Mesothelial cell of epicardium (in vitro differentiated cells): ENCODE measurements at places on chromosomes 2 and 18. TPM values are rescaled to one million over a fixed set of nuclear protein-coding genes. Genes with fewer than 3 reads are reported as not detected.

- H3K27me3 ChIP-seq: no peaks in the 10 kb centered on the region
- H3K4me1 ChIP-seq: peaks cover 44% of the 10 kb centered on the region
- peaks cover 3% of the 10 kb centered on the region for H3K36me3 ChIP-seq
- H3K4me3 ChIP-seq: no peak overlapping the region
These were observed 25.0 kb upstream of the MAP3K20 start for GRCh38 chr2:173050684-173051083.

DNA sequence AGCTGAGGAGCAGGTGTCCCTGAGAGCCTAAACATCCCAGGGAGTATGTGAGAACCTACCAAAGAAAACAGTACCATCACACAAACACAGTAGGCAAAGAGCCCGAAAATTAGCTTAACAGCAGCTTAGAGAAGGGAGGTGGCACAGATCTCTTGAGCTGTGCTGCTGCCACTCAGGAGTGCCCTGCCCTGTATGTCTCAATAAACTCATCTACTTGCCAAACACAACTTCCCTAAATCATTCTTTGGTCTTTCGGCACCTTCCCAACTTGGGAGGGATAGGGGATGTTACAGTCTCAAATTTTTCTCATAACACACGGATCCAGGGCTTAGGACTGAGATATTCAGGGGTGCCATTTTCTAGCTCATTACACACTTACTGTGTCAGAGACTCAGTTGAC is 45.3 kb upstream of the C1D start:
- H3K27me3 ChIP-seq: peaks cover 2% of the 10 kb centered on the region
- H3K4me1 ChIP-seq: no peaks in the 10 kb centered on the region
- H3K27ac ChIP-seq: no peak overlapping the region
- no peak overlapping the region for H3K4me3 ChIP-seq
- no peak for DNase-seq
- H3K36me3 ChIP-seq: peaks cover 4% of the 10 kb centered on the region

DNA sequence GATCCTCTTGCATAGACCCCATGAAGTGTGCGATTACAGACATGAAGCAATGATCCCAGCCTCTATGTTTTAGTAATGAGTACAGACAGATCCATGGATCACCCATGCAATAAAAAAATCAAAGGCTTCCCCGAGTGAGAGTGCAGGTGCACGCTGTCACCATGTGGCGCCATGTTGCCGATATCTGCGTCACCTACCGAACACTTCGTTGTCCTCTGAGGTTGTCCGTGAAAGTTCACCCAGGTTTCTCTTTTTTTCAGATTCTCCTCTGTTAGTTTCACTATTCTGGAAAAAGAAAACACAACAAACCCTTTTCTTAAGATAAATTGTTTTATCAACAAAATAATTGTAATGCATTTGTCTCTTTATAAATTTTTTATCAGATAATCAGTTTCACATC is 66.5 kb downstream of the MBP start:
- H3K27ac ChIP-seq: no peak overlapping the region
- H3K4me3 ChIP-seq: no peak overlapping the region
- no peak for DNase-seq
- no peaks in the 10 kb centered on the region for H3K27me3 ChIP-seq

DNA sequence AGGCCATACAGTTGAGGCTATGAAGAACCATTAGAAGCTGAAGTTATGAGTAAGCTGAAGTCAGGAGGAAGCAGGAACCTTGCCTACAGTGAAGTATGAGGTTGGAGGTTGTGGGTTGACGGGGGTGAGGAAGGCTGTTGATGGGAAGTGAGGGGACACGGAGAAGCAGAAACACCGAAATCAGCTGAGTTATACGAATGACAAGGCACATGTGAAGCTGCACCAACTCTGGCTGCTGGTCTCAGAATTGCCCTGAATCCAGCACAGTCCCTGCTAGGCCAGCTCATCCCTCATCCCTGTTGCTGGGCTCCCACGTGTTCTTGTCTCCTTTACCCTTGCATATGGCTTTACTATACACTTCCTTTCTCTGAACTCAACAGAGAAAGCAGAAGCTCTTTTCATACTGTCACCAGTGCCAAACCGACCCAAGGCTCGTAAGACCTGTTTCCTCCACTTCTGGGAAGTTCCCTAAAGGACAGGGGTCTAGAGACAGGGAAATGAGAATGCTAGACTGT is 9.2 kb upstream of the TMEM247 start:
- no peak overlapping the region for H3K27ac ChIP-seq
- H3K4me3 ChIP-seq: no peak overlapping the region
- peaks cover 5% of the 10 kb centered on the region for H3K27me3 ChIP-seq
- no peaks in the 10 kb centered on the region for H3K36me3 ChIP-seq
- no peaks in the 10 kb centered on the region for H3K4me1 ChIP-seq

- H3K27ac ChIP-seq: no peak overlapping the region
- H3K36me3 ChIP-seq: peaks cover 51% of the 10 kb centered on the region
- DNase-seq: no peak
- no peak overlapping the region for H3K4me3 ChIP-seq
These were observed 56.2 kb downstream of the POLR1A start for GRCh38 chr2:86049529-86049928.

DNA sequence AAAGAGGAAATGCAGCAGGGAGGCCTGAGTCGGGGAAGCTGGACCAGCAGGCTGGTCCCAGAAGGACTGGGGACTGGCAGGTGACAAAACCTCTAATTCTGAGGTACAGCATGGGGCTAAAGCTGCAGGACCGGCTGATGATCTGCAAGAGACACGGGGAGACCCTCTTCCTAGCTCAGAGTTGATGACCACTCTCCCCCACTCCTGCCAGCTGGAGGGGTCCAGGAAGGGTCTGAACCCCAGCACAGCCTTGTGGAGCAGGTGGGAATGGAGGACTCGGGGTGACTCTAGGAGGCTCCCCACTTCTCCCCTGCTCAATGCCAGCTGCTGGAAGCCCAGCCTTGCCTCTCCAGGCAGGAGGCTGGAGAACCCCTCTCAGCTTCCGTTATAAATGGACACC is 67.7 kb downstream of the TWIST2 start:
- H3K4me1 ChIP-seq: no peaks in the 10 kb centered on the region
- H3K27me3 ChIP-seq: peaks cover 9% of the 10 kb centered on the region
- no peak overlapping the region for H3K4me3 ChIP-seq
- H3K27ac ChIP-seq: no peak overlapping the region
- no peak for DNase-seq
- no peaks in the 10 kb centered on the region for H3K36me3 ChIP-seq

GRCh38 chr2:218889937-218890336 is 9.3 kb downstream of the WNT10A start:
- no peak overlapping the region for H3K4me3 ChIP-seq
- H3K27me3 ChIP-seq: peaks cover 34% of the 10 kb centered on the region
- H3K27ac ChIP-seq: no peak overlapping the region
- H3K4me1 ChIP-seq: peaks cover 53% of the 10 kb centered on the region
- H3K36me3 ChIP-seq: peaks cover 16% of the 10 kb centered on the region

GRCh38 chr2:108354136-108354535 is 23.6 kb upstream of the SULT1C4 start:
- H3K4me3 ChIP-seq: no peak overlapping the region
- no peak overlapping the region for H3K27ac ChIP-seq
- no peaks in the 10 kb centered on the region for H3K36me3 ChIP-seq
- H3K27me3 ChIP-seq: peaks cover 20% of the 10 kb centered on the region
- no peak for DNase-seq
- H3K4me1 ChIP-seq: no peaks in the 10 kb centered on the region

- peaks cover 36% of the 10 kb centered on the region for H3K4me1 ChIP-seq
- H3K27ac ChIP-seq: no peak overlapping the region
- DNase-seq: no peak
- no peak overlapping the region for H3K4me3 ChIP-seq
- H3K27me3 ChIP-seq: peaks cover 11% of the 10 kb centered on the region
- H3K36me3 ChIP-seq: no peaks in the 10 kb centered on the region
These were observed 3.7 kb upstream of the NRP2 start for GRCh38 chr2:205678541-205679142.

DNA sequence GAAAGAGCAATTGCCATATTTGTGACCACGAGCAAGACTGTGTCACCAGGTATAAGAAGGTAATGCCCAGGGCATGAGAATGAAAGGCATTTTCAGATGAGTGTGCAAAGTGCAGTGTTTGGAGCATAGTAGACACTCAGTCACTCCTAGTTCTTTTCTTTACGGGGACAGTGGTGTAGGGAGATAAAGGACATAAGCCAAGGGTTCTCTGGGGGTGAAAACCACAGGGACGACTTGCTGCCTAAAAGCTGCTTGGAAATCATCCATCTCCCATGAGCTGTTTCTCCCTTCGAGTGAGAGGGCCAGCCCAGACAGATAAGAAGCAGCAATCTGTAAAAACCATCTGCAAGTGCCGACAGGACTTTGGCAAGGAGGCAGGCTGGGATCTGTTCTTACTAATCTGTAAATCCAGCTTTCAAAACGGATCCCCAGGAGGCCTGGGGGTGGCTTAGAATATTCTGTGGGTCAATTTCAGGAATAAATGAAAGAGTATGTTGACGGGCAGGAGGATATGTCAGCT is 221.6 kb downstream of the LPIN1 start:
- H3K36me3 ChIP-seq: peaks cover 15% of the 10 kb centered on the region
- H3K27me3 ChIP-seq: peaks cover 40% of the 10 kb centered on the region

DNA sequence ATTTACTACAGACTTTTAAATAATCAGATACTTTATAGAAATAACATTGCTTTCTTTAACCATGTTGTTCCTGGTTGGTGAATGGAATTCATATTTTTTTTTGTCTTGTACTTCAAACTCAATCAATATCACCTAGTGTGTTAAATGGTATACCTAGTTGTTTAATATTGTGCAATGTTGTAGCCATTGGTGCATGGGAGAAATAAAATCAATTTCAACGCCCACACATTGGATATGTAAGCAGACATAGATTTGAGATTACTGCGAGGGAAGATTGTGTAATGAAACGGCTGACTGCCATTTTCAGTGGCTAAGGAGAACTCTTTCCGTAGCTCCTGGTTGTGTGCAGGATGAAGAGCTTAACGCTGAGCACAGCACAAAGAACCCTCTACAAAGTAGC is 626.1 kb downstream of the TMEM182 start:
- H3K4me1 ChIP-seq: peaks cover 1% of the 10 kb centered on the region
- no peaks in the 10 kb centered on the region for H3K36me3 ChIP-seq
- no peak overlapping the region for H3K27ac ChIP-seq
- H3K4me3 ChIP-seq: no peak overlapping the region

DNA sequence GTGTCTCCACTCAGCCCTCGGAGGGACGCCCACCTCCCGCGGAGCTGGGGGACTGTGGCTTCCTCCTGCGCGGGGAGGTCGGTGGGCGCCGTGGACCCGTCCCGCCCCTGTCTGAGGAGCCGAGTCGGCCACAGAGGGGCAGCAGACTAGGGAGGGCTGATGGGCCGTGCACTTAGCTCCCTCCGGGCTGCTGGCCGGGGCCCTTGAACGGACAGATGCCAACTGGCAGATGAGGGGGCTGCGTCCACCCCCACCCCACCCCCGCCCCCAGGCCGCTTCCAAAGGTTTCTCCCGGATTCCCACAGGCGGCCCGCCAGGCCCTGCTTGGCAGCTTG is 10.4 kb upstream of the UBE2F start:
- no peak for DNase-seq
- H3K4me3 ChIP-seq: no peak overlapping the region
- peaks cover 59% of the 10 kb centered on the region for H3K27me3 ChIP-seq

- H3K4me3 ChIP-seq: no peak overlapping the region
- peaks cover 13% of the 10 kb centered on the region for H3K4me1 ChIP-seq
- no peaks in the 10 kb centered on the region for H3K36me3 ChIP-seq
- H3K27ac ChIP-seq: no peak overlapping the region
These were observed 5.7 kb upstream of the NOSTRIN start for GRCh38 chr2:168796583-168797285.

- H3K27ac ChIP-seq: no peak overlapping the region
- no peak overlapping the region for H3K4me3 ChIP-seq
- peaks cover 38% of the 10 kb centered on the region for H3K4me1 ChIP-seq
- DNase-seq: no peak
- peaks cover 3% of the 10 kb centered on the region for H3K27me3 ChIP-seq
- no peaks in the 10 kb centered on the region for H3K36me3 ChIP-seq
These were observed 144.3 kb downstream of the CMPK2 start for GRCh38 chr2:6721395-6721794.

- H3K36me3 ChIP-seq: no peaks in the 10 kb centered on the region
- H3K4me3 ChIP-seq: no peak overlapping the region
- H3K4me1 ChIP-seq: peaks cover 32% of the 10 kb centered on the region
- no peak for DNase-seq
- H3K27ac ChIP-seq: no peak overlapping the region
These were observed 89.9 kb upstream of the RANBP2 start for GRCh38 chr2:108629417-108629816.

DNA sequence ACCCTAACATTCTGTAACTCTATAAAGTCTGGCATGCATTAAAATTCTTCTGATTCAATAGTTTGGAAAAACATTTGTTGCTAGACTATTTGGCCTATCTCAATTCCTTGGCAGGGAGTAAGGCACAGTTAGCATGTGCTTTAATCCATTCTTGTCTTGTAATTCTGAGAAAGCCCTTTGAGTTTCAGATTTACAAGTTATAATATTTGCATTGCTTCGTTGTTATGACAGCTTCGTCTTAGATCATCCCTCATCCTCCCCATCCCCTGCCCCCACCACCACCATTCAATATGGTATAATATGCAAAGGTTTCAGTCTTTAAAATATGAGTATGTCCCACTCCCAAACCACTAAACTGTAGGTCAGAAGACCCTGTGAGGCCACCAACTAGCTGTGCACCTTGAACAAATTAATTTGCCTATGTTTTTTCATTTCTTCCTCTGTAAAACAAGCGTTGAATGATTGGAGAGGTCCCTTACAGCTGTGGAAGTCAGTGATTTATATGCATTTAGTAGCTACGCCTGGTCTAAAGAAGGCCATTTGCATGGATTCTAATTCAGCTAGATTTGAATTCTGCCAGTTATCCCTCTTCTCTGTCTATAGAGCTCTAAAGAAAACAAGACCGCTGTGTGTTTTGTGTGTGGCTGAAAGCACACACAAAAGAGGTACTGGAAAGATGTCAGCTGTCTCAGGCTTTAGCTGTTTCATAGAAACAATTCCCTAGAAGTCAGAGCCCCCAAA is 591 bp downstream of the C2orf80 start:
- no peak for DNase-seq
- H3K27ac ChIP-seq: no peak overlapping the region
- H3K27me3 ChIP-seq: peaks cover 4% of the 10 kb centered on the region
- no peaks in the 10 kb centered on the region for H3K36me3 ChIP-seq

Gene ZNF512
- 65.6 to 75.1 TPM (median 72.8 TPM) in 3 replicates for total RNA-seq

Gene CHST9
- total RNA-seq: 1.8 to 2.4 TPM (median 2.3 TPM) in 3 replicates

Gene COL6A3
- 544 to 655 TPM (median 645 TPM) in 3 replicates for total RNA-seq

Gene OXER1
- 6.9 to 7.5 TPM (median 7.2 TPM) in 3 replicates for total RNA-seq

Gene CRYGC
- not detected in 3 replicates for total RNA-seq

Gene LRRFIP1
- total RNA-seq: 43.6 to 47.5 TPM (median 47.2 TPM) in 3 replicates

Gene LBH
- 41.0 to 48.8 TPM (median 44.5 TPM) in 3 replicates for total RNA-seq

Gene BIN1
- total RNA-seq: 45.7 to 47.4 TPM (median 46.2 TPM) in 3 replicates

Gene TUBB8B
- 0.31 to 0.32 TPM in 2 of 3 replicates, not detected in the other for total RNA-seq

Gene KIF5C
- total RNA-seq: 1.3 to 2.3 TPM (median 1.3 TPM) in 3 replicates

Gene LDAH
- 22.6 to 28.9 TPM (median 27.4 TPM) in 3 replicates for total RNA-seq

Gene CPLX4
- not detected in 3 replicates for total RNA-seq

Gene MOCOS
- 2.2 to 3.2 TPM (median 3.2 TPM) in 3 replicates for total RNA-seq
